ENCODE measurements at places on chromosomes 5 and 9. TPM values are rescaled to one million over a fixed set of nuclear protein-coding genes. Genes with fewer than 3 reads are reported as not detected.

DNA sequence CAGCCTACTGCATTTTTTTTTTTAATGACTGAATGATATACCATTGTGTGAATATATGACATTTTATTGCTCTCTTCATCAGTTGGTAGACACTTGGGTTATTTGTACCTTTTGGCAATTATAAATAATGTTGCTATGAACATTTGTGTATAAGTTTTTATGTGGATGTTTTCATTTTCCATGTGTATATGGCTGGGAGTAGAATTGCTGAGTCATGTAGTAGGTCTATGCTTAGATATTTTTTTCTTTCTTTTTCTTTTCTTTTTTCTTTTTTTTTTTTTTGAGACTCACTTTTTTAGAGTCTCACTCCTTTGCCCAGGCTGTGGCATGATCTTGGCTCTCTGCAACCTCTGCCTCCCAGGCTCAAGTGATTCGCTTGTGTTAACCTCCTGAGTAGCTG, 32.9 kb upstream of the FAM120AOS start:
- DNase-seq = no peak

GRCh38 chr5:149795360-149795759, 65.2 kb downstream of the PPARGC1B start:
- DNase-seq = no peak

DNA sequence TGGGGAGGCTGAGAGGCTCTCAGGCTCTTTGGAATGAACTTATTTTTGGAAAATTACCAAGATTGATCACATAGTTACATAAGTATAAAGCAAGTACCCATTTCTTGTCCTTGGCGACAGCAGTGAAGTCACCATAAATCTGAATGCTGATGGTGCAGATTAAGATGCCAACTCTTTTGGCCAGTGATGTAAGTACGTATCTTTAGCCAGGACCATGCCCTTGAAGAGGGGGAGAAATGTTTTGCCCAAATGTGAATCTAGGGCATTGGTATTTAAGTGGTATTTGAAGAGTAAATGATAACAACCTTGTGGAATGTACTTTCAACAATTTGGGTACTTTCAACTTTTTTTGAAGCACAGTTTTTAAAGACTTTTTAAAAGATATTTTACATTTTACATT, 68.2 kb upstream of the RAD23B start:
- DNase-seq = no peak

Gene ACOT12
- total RNA-seq = not detected

DNA sequence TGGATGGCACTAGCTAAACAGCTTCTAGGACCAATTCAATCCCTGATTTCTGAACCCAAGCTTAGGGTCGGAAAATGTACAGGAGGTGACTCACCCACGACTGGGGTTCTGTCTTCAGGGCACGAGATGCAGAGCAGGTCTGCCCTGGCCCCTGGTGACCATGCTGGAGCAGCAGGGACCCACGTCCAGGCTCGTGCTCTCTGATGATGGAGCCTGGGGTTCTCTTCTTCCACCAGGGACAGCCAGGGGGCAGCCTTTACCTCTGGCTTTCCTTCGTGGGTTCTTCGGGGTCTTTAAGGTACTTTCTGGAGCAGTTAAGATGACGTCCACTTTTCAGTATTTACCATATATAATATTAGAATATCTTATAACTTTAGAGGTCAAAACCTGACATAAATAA, 2.1 kb downstream of the CFAP77 start:
- DNase-seq = no peak

DNA sequence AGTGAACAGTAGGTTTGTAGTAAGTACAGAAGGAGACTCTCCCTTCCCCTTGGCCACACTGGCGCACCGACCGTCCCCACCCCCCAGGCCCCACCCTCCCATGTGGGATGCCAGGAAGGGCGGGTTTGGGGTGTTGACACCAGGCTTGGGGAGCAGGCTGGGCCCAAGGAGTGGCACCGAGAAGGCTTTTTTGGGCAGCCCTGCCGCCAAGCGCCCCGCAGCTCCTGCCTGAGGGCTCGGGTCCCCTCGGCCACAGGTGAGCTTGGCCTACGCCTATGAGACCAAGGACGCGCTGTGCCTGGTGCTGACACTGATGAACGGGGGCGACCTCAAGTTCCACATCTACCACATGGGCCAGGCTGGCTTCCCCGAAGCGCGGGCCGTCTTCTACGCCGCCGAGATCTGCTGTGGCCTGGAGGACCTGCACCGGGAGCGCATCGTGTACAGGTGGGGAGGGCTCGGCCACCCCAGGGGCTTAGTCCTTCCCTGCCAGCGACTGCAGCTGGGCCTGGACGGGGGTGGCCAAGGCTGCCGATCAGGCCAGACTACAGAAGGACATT, 7.3 kb downstream of the GRK6 start:
- no peak for DNase-seq

Measured in uterus (tissue), 4 donors.